Testis (tissue), 5 donors: ENCODE measurements at places on chromosomes 2 and 18.

- DNase-seq, result no peak
Observed at GRCh38 chr2:201275990-201276389, 15.7 kb downstream of the CASP8 start.

- no peak for DNase-seq
Observed at GRCh38 chr2:36411962-36412444, 56.4 kb downstream of the CRIM1 start.

DNA sequence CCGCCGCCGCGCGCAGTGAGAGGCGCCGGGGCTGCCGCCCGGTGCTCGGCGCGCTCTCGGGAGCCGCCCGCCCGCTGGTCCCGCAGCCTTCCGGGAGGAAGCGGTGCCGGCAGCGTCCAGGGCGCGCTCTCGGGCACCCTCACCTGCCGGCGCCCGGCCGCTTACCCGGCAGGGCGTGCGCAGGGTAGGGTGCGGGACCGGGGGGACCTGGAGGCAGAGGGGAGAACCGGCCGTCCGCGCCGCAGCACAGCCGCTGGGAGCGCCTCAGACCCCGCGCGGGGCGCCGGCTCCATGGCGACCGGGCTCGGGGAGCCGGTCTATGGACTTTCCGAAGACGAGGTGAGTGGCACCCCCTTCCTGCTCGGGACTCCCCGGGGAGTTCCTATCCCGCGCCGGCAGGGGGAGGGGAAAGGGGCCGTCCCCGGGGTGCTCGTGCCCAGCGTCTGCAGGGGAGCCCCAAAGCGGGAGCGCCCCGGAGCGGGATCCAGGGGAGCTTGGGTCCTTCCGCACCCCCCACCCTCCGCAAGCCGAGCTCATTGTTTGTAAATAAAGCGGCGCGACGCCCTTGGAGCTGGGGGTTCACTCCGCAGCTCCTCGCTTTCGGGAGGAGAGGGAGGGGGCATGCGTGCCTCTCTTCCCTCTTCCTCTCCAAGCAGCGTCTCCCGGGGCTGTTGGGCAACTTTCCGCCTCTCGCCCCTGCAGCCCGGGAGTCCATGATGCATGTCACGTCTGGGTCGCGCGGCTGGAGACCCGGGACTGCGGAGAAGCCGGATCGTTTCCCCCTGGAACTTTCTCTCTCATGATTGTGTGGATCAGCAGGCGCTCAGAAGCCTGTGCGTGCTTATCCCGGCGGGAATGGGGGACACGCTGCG, 580 bp downstream of the NEDD4L start:
- DNase-seq, result peak; percentile 34

GRCh38 chr2:182668671-182669070, 47.4 kb upstream of the DNAJC10 start:
- no peak for DNase-seq

GRCh38 chr18:13207294-13207693, 11.3 kb upstream of the LDLRAD4 start:
- DNase-seq, result no peak

- no peak for DNase-seq
Observed at GRCh38 chr2:241925821-241926441, 56.4 kb downstream of the RTP5 start.

GRCh38 chr2:84519332-84519957, 3.1 kb downstream of the DNAH6 start:
- no peak for DNase-seq

- peak; percentile 58 for DNase-seq
Observed at GRCh38 chr2:147045113-147045512, 799.7 kb upstream of the ACVR2A start.
